AG08395 (cell line): ENCODE measurements at places on chromosomes 3 and 15.
A peak's percentile ranks its signal among the peaks of the same experiment; 100 is the strongest.

- DNase-seq, result no peak
Measured at GRCh38 chr15:44788748-44789147, 52.4 kb downstream of the TRIM69 start.

GRCh38 chr3:188526057-188526456 lies 372.1 kb downstream of the LPP start:
- no peak for DNase-seq

DNA sequence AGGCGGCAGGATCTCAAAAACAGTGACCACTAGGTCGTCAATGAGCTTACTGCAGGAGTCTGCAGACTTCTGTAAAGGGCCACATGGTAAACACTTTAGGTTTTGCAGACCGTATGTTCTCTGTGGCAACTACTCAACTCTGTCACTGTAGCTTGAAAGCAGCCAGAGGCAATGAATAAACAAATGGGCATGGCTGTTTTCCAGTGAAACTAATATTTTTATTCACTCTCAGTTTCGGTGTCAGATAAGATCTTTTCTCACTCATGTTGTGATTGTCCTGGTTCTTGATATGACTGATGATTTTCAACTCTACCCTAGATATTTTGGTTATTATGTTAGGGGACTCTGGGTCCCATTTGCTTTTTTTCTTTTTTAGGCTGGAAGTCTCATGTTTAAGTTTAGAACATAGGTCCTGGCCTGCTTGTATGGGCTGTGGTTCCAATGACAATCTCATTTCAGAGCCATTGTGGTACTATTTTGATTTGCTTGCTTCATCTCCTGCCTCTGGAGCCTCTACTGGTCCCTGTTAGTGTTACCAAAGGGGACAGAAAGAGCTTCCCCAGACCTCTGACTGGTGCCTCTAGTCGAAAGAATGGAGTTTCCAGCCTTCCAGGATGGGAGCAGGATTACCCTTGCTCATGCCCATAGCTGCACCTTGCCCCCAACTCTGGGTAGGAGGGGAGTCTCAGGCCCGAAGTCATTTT lies 222.0 kb downstream of the STT3B start:
- DNase-seq, result no peak

DNA sequence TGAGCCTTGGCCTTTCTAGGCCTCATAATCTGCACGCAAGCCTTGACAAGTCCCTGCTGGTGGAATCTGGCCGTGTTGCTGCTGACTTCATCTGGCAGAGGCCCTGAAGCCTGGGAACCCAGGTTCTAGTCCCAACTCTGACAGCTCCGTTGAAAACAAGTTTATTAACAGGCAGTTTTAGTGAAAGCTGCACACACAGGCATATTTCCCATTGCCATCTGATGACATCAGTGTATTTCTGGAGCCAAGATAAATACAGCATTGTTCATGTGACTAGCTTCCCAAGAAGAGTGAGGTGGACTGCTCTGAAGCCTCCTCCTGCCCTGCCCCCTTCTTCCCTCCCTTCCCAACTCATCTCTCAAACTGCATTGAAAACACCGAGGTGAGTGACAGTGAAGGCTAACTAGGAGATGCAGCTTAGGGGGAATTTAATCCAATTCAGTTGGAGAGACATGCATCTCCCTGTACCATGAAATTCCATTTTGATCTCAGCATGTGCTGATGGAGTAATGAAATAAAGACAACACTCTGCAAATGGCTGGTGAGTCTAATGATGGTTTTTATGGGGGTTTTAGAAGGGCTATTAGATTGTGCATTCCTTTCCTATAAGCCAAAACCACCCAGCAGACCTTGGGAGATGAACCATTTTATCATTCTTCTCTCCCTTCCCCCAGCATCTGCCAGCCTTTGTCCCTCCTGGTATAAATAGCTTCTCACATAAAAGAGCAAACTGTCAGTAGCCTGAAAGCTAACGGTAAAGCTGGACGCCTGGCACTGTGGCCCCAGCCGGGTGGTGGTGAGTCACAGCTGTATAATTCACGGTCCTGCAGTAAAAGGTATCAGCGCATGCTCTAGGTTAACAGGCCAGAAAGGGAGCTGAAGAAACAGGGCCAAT lies 38.0 kb downstream of the PRICKLE2 start:
- peak; percentile 83 for DNase-seq

- peak; percentile 57 for DNase-seq
Measured at GRCh38 chr15:43792761-43793476, 799 bp downstream of the SERF2 start.

GRCh38 chr3:181564222-181564621 lies 147.5 kb upstream of the SOX2 start:
- no peak for DNase-seq

DNA sequence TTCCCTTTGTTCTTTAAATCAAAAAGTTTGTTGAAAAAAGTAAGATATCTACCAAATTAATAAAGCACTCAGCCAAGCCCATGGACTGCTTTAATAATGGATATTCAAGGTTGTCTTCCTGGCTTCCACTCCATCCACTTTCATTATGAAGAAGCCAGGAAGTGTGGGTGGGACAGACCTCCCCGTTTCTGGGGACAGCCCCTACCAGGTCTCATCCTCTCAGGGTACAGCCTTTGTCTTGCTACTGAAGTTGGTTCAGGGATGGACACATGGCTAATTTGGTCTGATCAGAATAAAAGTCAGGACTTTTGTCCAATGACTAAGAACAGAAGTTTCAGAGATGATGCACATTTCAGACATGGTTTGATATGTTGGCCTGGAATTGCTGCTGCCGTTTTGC lies 32.6 kb downstream of the CCNB2 start:
- no peak for DNase-seq

DNA sequence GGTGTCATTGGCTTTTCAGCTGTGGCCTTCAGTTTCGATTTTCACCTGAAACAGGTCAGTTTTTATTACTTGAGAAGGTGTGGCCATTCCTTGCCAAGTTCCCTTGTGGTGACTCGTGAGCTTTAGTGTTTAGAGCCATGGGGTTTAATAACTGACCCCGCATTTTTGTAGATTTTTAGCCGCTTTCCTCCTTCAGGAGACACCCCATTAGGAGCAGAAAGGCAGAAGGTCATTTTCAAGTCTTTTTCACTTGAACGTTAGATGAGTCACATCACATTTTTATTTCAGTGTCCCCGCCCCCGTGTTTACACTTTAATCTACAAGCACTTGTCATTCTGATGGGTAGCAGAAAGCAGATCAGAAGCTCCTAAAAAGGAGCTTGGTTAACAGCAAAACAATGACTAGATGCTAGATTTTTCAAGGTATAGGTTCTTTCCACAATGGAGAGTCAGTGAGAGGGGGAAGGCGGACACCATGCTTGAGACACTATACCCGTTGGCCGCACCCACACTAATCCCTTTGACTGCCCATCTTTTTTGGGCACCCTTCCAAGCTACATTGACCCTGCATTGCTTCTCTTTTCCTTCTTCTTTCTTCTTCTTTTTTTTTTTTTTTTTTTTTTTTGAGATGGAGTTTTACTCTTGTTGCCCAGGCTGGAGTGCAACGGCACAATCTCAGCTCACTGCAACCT lies 132.7 kb downstream of the GHSR start:
- peak; percentile 30 for DNase-seq

DNA sequence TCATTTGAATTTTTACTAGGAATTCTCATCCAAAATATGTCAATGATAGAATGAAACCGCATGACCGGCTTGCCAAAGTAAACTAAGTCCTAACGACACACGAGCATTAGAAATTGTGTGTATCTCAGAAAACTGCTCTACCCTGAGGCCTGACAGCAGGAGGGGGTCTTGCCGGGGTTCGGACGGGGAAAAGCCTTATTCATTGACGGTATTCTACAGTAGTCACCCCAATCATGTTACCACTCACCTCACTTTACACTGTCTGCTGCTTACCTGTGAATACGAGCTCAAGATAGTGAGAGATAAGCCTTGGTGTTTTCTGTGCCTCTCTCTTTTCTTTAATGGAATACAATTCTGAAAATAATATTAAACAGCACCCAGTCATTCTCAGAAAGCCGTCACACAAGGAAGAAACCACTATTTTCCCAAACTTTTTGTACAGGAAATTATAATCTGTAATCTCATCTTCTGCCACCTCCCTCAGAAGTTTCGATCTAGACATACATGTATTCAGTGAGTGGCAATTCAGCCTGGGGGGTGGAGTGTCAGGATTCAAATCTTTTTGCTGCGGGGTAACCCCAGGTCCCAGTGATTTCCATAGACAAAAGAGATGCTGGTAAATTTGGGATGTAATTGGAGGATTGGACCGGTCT lies 492 bp upstream of the FAM43A start:
- no peak for DNase-seq

DNA sequence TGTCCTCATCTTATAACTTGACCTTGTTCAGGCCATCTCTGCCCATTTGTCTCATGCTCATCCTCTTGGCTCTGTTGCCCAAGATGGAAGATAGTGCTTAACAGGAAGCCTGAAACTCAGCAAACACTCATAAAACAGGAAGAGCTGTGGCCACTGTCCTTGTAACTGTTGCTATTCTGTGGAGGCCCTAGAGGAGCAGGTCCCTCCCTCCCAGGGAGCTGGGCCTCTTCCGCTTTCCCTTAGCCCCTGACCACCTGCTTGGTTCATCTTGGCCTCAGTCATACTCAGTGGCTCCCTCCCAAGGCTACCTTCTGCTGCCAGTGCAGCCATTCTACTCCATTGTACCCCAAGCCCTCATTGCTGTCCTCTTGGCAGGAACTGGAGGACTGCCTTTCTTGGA lies 3.5 kb downstream of the MAPKAPK3 start:
- no peak for DNase-seq

GRCh38 chr3:5431146-5431545 lies 243.6 kb downstream of the EDEM1 start:
- no peak for DNase-seq

DNA sequence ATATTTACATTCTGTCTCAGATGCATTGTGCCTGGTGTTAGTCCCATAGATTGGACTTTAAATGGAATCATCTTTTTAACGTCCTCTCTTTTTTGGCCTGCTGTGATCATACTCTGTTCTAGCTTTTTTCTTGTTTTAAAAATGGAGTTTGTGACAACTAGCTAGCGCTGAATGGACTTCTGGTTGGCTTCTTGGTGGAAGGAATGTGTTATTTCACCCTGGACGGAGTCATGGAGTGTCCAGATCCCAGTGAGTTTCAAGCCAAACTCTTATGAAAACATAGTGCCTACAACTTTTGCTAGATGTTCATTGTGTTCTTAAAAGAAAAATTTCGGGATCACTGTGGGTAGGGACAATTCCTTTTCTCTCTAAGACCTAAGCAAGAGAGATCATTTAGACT lies 192.6 kb downstream of the TCF12 start:
- no peak for DNase-seq

DNA sequence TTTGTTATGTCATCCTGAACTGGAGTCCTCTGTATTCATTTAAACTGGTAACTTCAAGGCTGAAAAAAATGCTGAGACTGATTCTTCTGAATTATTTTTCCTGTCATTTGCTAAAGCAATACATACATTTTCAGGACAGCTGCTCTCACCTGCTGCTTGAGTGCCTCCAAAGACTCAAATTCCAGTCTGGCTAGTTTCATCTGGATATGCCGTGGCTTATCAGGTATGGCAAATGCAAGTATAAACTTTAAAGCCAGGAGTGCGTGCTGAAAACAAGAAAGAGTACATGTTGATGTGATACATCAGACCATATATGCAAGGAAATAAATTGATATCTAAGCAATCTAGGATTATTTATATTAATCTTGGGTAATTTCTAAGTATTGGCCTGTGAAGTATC lies 146.1 kb downstream of the SNRK start:
- no peak for DNase-seq

DNA sequence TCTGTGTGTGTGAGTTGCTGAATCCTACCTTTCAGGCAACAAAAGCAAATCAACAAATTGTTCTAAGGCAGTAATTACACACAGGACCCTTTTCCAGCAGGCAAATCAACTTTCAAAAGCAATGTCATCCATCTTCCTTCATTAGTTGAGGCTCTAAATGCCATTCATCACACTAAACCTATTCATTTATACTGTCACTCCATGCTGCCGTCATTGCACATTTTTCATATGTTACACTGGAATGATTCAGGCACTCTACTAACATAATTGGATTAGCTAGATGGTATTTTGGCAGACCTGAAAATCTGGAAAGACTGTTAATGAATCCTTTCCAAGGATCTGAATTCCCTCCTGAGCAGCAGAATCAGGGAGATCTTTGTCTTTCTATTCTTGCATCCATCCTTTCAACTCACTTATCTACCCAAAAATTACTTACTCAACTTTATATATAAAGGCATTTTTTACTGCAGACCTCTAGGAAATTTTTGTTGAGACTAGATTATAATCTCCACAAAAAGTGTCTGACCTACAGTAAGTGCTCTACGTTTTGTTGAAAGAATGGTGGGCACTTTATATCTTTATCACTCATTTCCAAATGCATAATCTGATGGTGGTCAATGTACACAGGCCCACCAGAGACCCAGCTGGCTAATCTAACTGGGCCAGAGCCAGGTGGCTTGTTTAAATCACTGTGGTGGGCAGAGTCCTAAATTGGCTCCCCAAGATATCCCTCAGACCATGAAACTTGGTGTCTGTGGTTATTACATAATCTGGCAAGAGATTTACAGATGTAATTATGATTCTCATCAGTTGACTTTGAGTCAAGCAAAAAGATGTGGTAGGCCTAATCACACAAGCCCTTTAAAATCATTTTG lies 25.0 kb downstream of the MIX23 start:
- DNase-seq, result no peak

- no peak for DNase-seq
Measured at GRCh38 chr15:46386356-46386755, 751.5 kb downstream of the SQOR start.

DNA sequence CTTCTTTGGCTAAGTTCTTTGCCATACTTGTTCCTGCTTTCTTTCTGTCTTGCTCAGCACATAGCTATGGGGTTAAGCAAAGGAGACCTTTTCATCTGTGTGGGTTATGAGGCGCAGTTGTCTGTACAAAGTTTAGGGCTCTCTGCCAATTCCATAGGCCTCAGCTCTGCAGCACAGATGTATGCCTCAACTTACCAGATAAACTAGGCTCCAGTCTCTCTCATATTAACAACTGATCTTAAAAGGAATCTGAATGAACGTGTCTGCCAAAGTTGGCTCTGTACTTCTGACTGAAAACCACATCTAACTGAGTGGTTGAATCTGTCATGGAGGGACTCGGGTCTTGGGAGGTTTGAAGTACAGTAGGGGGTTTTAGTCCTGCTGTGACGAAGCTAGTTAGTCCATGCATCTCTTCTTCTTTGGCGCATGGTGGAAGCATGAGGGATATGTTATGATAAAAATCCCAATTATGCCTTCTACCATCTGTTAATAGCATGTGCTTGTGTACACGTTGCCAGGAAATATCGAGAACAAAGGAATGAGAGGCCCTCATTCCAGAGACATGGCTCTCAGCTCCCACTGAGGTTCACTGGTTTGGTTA lies 114.6 kb upstream of the TSC22D2 start:
- peak; percentile 78 for DNase-seq

DNA sequence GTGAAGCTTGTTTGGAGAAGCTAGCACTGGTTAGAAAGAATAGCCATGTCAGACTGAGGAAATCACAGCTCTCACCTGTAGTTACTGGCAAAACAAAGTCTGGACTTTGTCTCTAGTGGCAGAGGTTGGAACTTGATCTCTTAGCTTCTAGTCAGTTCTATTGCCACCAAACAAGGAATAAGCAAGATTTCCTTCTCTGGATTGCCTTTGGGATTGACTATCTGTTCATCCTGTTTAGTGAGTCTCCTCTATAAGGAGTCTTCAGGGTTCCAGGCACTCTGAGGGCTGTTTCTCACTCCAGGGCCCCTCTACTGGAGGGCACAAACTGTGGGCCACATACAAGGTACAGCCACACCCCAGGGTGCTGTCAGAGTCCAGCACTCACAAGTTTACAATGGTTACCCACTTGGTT lies 426.6 kb upstream of the THBS1 start:
- no peak for DNase-seq
